ENCODE measurements at places on chromosomes 5 and 9.

GRCh38 chr5:31815376-31815775 lies 176.4 kb downstream of the PDZD2 start:
- no peak for DNase-seq

- DNase-seq, result no peak
Observed at GRCh38 chr5:170296036-170296934, 1.3 kb downstream of the LCP2 start.

DNA sequence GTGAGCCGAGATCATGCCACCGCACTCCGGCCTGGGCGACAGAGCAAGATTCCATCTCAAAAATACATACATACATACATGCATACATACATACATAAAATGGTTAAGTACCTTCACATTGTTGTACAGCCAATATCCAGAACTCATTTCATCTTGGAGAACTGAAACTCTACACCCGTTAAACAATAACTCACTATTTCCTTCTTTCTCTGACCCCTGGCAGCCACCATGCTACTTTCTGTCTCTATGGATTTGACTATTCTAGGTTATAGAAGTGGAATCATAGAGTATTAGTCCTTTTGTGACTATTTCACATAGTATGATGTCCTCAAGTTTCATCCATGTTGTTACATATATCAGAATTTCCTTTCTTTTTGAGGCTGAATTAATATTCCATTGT lies 9.6 kb upstream of the KIF27 start:
- DNase-seq, result no peak

GRCh38 chr5:143198332-143198731 lies 205.2 kb downstream of the NR3C1 start:
- DNase-seq, result no peak

DNA sequence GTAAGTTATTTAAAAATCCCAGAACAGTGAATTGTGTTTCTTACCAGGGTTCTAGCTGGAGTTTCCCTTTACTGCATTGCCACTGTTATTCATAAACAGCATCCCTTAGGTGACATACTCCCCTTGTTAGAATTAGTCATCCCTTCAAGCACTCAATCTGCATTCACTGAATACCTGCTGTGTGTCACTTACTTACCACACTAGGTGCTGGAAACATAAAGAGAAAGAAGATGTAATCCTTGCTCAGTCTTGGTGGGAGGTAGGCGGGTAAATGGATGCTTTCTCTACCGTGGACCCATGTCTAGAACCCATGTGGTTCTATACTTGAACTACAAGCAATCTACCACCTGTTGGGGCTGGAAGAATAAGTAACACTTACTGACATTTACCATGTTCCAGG lies 371.6 kb downstream of the KDM4C start:
- DNase-seq, result no peak

DNA sequence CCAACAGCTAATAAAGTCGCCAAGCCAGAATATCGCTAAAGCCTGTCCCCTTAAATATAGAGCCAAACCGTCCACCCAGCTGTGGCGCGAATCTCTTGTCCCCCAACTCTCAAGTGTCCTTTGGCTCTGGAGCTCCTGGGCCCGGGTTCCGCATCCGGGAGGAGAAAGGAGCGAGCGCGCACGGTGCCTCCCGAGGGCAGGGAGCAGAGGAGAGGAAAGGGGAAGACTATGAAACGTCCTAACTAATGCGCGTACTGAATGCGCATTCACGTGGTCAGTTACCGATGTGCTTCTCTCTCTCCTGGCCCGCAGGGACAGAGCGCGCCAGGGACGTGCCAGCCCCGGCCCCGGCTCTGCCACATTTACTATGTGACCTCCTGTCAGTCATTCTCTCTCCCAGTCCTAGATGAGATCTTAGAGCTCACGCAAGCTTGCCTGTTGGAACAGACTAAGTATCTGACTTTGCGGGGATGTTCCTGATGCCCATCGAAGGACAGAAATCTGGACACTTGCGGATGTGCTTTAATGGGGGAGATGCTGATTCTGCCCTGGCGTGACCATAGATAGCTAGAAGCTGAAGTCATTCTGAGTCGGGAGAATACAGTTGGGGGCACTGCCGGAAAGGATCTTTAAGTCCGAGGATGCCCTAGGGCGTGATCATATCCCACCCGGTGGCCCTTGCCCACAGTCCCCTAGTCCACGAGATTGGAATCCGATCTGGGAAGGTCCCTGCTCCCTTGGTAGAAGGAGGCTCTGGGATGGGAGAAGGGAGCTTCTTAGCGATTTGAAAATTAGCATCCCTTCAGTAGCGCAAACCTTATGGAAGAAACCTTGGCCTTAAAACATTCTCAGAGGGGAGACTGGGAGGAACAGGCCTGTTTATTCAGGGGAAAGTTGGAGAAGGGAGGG lies 5.7 kb upstream of the EBF1 start:
- no peak for DNase-seq

DNA sequence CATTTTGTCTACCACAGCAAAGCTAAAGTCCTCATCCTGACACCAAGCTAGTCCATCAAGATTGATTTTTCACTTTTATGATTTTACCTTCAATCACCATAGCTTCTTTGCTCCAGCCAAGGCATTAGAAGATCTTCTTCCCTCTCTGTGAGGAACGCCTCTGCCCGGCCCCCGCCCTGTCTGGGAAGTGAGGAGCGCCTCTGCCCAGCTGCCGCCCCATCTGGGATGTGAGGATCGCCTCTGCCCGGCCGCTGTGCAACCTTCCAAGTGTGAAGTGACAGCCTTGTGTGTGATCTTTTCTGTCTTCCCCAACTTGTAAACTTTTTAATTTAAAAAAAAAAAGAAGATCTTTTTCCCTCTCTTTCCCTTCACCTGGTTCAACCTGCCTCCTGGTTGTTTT lies 210.5 kb upstream of the NREP start:
- no peak for DNase-seq

- no peak for DNase-seq
Observed at GRCh38 chr5:138596105-138596881, 21.1 kb upstream of the HSPA9 start.

DNA sequence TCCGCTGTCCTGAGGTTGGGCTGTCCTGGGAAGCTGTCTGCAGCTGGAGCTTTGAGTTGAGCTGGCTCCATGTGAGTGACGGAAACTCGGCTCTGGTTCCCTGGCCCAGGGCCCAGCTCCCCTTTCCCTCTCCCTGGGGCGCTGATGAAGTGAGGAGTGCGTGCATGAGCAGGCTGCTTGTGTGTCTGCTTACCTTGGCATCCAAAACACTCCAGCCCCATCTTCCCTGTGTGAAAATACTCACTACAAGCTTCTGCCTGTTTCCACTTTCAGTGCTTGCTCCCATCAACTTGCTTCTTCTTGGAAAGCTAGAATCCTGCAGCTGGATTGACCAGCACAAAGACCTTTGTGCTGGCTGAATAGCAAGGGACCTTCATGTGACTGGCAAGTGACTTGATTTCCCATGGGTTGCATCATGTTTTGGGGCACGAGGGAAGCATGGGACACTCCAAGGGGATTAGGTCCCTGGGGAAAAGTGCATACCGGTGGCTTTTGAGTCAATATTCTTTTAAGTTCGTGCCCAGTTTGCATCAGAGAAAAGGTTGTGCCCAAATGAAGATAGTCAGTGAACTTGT lies 198.1 kb downstream of the GADD45G start:
- DNase-seq, result no peak

DNA sequence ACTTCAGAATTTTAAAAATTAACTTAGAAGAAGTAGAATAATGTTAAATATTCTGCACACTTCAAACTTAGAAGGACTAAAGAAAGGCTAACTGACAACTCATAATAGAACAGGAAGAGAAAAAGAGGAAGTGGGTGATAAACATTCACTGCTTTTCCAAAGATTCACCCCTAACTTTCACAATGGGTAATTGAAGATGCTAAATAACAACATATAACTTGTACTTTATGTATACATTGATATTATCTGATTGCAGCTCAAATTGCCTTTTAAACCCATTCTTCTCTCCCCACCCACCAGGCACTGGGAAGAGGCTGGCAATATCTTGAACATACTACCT lies 376.6 kb downstream of the EFNA5 start:
- DNase-seq, result no peak

GRCh38 chr5:9105851-9106250 lies 440.0 kb downstream of the SEMA5A start:
- DNase-seq, result no peak

- peak; percentile 57 for DNase-seq
Observed at GRCh38 chr5:35926389-35927051, 11.9 kb downstream of the CAPSL start.

DNA sequence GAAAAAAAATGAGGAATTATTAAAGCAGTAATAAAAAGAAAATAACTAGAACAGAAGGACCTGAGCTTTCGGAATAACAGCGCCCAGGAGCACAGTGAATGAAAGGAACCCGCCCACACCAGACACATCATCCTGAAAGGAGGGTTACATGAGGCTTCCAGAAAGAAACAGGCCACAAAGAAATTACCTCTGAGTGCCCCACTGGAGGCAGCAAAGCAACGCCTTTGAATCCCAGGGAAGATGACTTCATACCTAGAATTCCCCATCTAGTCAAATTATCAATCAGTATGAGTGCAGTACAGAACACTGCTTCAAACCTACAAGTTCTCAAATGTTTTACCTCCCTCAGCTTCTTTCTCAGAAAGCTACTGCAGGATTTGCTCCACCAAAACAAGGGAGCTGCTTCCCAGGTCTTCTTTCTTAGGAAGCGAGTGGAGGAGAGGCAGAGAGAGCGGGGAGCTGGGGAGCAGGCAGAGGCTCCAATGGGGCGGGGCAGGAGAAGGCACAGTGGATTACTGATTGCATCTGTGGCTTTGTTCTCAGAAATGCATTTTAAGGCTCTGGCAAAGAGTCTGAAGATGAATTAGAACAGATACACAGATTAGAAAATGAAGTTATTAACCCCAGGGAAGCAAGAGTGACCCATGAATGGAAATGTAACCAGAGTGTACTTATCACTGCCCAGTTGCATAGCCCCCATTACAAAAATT lies 87.1 kb downstream of the SEMA4D start:
- no peak for DNase-seq

- no peak for DNase-seq
Observed at GRCh38 chr9:125867751-125868415, 120.7 kb downstream of the PBX3 start.

GRCh38 chr9:92186631-92187030 lies 71.4 kb upstream of the SPTLC1 start:
- DNase-seq, result no peak

DNA sequence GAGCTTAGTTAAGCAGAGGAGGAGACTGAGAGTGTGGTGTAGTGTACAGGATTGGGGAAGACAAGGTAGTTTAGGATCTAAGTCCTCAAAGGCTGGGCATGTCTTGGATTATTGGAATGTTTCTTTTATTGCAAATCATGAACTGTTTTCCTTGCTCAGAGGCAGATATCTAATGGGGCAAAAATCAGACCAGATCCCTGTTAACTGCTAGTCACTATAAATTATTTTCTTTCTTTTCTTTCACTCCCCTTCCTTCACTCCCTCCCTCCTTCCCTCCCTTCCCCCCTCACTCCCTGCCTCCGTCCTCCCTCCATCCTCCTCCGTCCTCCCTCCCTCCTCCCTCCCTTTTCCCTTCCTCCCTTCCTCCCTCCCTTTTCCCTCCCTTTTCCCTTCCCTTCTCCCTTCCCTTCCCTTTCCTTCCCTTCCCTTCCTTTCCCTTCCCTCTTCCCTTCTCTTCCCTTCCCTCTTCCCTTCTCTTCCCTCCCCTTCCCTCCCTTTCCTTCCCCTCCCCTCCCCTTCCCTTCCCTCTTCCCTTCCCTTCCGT lies 117.9 kb downstream of the WDR70 start:
- no peak for DNase-seq

DNA sequence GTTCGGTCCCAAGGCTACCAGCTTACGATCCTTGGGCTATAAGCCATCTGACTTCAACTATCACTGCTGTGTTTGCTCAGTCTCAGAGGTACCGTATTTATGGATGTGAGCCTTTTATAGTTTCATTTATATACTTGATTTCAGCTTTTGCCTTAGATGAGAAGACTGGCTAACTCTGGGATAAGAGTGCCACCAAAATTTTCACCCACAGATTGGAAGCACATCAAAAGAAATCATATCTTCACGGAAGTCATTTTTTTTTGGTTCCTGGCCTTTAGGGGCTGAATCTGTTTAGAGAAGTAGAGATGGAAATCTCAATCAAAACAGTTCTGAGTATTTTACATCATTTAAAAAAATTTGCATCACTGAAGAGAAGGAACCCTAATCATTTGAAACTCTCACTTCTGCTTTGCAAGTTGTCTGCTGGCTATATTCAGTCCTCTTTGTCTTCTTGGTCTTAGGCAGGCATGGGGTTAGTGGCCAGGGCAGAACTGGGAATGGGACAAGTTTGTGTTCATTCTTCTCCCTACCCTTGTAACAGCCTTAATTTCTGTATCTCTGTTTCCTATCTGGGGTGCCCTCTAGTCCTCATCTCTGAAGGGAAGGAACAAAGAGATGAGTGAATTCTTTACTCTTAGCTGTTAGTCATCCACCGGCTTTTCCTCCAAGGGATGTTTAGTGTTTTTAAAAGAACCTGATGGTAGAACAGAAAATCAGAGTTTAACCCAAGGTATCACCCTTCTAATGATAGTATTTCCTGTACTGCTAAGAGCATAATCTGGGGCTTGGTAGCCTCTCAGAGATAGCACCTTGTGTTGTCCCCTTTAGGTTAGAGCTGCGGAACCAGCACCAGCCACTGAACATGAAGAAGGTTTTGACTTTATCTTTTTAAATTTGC lies 14.1 kb upstream of the TNFAIP8 start:
- DNase-seq, result no peak

- DNase-seq, result no peak
Observed at GRCh38 chr5:116583862-116584222, 9.2 kb upstream of the SEMA6A start.

- DNase-seq, result no peak
Observed at GRCh38 chr5:136030956-136031611, 2.3 kb downstream of the TGFBI start.

DNA sequence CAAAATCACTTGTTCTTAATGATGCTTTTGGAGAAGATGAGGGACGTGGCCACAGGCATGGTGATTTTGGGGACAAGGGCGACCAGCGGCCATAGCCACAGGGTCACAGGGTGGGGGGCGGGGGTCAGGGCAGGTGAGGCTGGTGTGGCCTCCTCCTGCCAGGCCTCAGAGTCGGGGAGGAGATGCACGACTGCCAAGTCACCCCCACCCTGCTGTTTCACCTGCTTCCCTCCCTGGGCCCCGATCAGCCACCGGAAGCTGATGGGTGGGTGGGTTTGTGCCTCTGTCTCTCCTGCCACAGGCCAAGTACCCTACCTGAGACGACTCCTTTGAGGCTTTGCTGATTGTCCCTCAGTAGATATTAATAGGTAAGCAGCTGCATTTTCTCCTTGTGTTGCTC lies 199.3 kb downstream of the PAX5 start:
- no peak for DNase-seq

GRCh38 chr5:4271193-4271592 lies 675.6 kb downstream of the IRX1 start:
- no peak for DNase-seq

- DNase-seq, result no peak
Observed at GRCh38 chr9:125805586-125805985, 58.4 kb downstream of the PBX3 start.

GRCh38 chr9:108606401-108606800 lies 249.4 kb downstream of the ACTL7B start:
- no peak for DNase-seq

- DNase-seq, result no peak
Observed at GRCh38 chr5:32043105-32043504, 131.0 kb downstream of the GOLPH3 start.

- peak; percentile 68 for DNase-seq
Observed at GRCh38 chr5:39547553-39548154, 122.9 kb upstream of the DAB2 start.

Measured in right renal cortex interstitium (tissue), 3 donors.